ENCODE measurements at places on chromosomes 12 and 14.
A peak's percentile ranks its signal among the peaks of the same experiment; 100 is the strongest.

- DNase-seq = no peak
Measured at GRCh38 chr12:118346895-118347294, 25.8 kb downstream of the TAOK3 start.

- DNase-seq = no peak
Measured at GRCh38 chr14:67468378-67468730, 20.2 kb downstream of the TMEM229B start.

DNA sequence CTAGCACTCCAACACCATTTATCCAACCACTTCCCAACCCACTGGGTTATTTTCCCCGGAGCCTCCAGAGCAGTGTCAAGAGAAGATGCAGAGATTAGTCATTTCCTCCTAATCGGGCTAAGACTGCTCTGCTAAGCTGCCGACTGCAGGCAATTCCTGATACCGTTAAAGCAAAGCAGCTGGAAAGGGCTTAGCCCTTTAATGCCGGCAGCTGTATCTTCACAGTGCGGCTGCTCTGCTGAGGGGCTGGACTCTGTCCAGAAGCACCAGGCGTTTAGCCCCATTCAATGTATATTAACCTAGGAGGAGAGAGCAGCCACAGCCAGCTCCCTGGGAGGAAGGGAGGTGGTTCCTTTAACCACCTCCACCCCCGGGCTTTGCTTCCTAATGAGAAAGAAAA is 11.1 kb downstream of the AQP6 start:
- DNase-seq = no peak

GRCh38 chr14:34592623-34593022 is 37.3 kb downstream of the SNX6 start:
- no peak for DNase-seq

DNA sequence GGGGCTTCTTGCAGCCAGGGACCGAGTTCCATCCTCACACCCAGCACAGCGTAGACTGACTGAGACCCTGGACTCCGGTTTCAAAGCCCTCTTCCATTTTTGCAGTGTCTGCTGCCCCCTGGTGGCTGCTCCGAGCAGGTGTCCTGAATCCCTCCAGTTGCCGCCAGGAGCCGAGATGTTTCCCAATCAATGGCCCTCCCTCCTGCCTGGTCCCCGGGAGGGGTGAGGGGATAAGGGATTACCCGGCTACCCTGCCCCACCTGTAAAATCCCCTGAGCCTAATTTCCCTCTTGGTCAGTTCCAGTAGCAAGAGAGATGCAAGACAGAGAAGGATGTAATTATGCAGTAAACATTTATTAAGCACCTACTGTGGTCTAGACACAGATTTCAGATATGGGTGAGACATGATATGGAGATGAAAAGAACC is 55.0 kb downstream of the PHETA1 start:
- peak; percentile 9 for DNase-seq

DNA sequence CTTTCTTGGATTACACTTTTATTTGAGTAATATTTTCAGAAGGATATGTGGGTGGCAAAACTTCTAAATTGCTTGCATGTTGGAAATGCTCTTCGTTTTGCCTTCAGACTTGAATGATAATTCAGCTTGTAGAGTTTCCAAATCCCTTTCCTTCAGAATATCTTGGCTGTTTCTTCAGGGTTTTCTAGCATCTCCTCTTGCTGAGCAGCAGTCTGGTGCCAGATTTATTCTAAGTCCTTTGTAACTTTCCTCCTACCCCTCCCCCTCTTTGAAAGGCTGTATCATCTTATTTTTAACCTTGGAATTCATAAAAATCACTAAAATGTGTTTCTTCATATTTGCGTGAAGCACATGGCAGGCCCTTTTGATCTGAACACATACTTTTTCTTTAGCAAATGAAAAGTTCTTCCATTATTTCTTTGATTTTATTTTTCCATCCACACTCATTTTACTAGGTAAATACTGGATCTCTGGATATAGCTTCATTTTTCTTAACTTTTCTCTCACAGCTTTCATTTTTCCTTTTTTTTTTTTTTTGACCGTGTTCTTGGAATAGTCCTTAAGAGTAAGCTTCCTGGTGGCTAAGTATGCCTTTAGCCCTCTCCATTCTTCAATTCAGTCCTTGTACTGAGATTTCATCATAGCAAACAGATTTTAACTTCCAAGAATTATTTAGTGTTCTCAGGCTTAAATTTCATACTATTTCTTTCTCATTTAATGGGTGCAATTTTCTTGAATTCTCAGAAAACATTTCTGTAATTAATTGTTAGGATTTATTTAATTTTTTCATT is 102.0 kb downstream of the SLC38A4 start:
- no peak for DNase-seq

- no peak for DNase-seq
Measured at GRCh38 chr14:69803753-69804152, 6.7 kb upstream of the SLC10A1 start.

GRCh38 chr14:58752771-58753201 is 115.0 kb downstream of the DACT1 start:
- peak; percentile 61 for DNase-seq

GRCh38 chr14:73816393-73816816 is 35.2 kb upstream of the PTGR2 start:
- no peak for DNase-seq

DNA sequence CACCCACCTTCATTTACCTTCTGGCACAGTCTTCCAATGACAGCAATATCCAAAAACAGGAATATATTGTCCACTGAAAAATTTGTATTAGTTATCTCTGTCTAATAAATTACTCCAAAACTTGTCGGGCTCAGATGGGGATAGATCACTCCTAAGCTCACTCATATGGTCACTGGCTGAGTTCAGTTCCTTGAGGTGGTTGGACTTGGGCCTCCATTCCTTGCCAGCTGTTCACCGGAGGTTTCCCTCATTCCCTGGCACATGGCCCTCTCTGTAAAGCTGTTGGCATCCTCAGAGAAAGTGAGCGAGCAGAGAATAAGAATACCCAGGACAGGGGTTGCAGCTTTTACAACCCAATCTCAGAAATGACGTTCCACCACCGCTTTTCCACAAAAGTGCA is 81.5 kb downstream of the TMTC1 start:
- no peak for DNase-seq

GRCh38 chr14:95869776-95870175 is 6.9 kb upstream of the TUNAR start:
- no peak for DNase-seq

DNA sequence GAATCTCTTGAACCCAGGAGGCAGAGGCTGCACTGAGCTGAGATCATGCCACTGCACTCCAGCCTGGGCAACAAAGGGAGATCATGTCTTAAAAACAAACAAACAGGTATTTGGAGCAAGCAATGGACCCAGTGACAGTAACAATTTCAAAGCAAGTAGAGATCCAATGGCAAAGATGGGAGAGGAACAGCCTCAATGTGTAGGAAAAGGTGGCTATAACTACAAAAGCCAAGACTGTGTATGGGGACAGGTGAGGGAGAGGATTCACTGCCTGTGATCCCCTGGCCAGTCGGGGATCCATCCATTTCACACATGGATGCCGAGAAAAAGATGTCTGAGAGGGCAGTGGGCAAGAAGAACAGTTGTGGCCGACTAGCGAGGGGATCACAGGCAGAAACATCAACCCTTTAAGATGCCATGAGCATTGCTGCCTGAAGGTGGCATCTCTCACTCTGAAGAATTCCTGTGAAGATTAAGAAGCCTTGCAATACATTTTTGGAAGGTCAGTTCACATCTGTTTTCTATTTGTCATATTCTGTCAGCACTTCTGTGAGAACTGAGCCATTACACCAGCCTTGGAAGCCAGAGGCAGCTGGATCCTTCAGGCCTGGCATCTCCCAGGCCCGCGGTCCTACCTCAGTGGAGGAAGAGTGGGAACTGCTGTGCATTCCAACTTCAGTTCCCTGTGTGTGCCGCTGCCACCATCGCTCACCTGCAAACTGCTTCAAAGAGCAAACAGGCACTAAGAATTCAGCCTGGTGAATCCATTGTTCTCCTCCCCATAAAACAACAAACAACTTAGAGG is 54.5 kb upstream of the FRS2 start:
- peak; percentile 26 for DNase-seq

- DNase-seq = no peak
Measured at GRCh38 chr14:64074961-64075612, 219.1 kb downstream of the ESR2 start.

DNA sequence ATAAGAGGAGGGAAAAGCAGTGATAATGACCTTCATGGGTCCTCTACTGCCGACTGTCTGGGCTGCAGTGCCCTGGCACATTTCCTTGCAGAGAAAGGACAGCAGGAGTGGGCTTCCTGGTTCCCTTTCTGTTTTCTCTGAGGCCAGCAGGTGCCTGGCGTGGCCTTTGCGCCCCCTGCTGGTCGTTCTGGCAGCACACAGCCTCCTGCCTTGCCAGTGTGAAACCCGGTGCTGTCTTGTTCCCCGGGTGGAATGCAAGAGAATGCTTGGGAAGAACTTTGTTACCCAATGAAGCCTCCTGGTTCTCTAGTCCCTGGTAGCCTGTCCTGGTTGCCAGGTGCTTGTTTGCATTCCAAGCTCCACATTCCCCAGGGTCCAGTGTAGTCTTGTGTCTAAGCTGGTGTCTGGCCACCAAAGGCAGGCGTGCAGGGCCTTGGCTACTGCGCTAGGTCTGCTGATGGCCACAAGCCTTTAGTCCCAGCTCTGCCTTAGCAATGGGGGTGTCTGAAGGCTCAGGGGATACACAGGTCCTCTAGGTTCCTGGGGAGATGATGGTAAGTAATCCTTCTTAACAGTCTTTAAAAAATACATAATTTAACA is 1392.4 kb upstream of the TMEM132C start:
- peak; percentile 2 for DNase-seq

GRCh38 chr14:56005191-56006053 is 112.8 kb upstream of the PELI2 start:
- no peak for DNase-seq

- no peak for DNase-seq
Measured at GRCh38 chr12:62711631-62712241, 223.2 kb downstream of the PPM1H start.

- DNase-seq = peak; percentile 58
Measured at GRCh38 chr14:103518422-103519042, 4.1 kb downstream of the CKB start.
